ENCODE measurements at places on chromosomes 3 and 15.

DNA sequence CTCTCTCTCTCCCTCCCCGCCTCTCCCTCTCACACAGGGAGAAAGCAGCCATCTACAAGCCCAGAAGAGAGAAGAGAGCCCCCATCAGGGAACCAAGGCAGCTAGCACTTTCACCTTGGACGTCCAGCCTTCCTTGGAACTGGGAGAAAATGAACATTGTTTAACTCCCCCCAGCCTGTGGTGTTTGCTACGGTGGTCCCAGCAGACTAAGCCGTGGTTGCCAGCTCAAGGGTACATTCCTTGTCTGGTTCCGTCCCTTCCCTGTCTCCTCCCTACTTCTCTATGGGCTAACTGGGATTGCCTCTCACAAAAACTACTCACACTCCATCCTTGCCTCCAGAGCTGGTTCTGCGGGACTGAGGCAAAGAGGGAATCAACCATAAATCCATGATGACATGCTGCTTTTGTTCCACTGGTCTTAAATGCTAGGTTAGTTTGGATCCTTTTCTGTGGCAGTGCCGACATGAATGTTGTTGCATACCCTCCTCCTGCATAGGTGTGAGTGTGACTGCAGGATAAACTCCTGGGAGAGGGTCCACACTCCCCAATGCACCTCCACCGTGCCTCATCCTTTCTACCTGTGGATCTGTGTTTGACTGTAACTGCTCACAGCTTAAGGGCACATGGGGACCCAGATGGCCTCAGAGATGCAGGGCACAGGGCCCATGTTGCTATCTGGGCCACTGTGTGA, 12.0 kb downstream of the C3orf22 start:
- no peak for DNase-seq

DNA sequence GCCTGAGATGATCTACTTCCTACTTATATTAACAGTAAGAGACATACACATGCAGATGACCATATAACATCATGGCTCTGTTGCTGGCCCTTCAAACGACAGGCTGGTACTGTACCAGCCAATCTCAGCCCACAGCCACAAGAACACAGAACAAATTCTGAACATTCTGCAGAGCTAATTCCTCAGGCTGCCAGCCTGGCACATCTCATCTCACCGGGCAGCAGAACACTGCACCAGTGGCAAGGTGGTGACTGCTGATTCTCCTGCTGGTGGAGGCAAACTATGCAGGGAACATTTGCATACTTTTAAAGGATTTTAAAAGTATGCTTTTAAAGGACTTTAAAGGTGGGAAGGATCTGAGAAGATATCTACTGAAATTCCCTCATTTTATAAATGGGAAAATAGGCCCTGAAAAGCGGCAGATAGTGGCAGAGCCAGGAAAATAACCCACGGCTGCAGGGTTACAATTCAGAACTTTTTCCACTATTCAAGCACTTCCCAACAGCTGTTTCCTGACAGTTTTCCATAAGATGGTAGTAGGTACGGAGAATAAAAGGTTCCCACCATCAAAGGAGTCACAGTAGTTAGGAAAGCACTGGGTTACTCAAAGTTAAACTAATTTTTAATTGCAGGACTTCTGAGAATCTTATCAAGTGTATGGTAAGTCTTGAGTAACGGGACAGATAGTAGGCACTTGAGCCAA, 37.3 kb downstream of the SUMF1 start:
- DNase-seq: no peak

DNA sequence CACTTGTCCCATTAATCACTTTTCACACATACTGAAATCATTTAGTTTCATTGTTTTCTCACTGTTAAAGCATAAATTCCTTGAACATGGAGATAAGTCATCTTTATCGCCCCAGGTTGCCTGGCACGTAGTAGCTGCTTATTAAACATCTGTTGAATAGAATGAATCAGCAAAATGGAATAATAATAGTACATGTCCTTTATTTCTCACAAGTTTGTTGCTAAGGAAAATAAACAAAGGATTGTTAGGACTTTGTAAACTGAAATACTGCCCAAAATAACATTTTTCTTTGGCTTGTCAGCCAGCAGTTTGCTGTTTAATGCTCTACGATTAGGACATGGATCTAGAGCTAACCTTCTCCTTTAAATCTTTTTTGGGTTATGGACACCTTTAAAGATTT, 17.9 kb downstream of the SLC35A5 start:
- DNase-seq: no peak

DNA sequence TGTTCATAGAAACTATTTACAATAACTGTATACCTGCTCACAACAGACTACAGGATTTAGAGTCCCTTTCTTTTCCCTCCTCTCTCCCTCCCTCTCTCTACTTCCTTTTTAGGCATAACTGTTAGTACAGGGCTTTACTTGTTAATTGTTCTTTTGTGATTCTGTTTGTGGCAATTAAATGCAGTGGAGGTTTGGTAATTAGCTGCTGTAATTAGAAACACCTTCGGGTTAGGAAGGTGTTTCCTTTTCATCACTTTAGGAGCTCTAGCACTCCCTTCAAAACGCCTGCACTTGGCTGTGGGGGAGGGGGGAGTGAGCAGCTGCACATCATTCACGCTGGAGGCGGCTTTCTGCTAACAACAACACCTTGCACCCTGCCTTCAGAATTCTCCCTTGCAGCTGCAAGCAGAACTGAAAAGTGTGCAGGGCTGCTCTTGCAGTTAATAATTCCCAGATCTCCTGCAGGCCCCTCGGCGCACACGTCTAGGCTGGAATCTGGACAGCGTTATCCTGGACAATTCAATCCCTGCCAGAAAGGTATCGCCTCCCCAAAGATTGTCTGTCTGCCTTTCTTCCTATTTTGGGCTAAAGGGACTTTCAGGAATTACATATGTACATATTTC, 242.6 kb upstream of the RGMA start:
- peak; percentile 35 for DNase-seq

GRCh38 chr3:179840985-179841384, 188.1 kb downstream of the USP13 start:
- no peak for DNase-seq

DNA sequence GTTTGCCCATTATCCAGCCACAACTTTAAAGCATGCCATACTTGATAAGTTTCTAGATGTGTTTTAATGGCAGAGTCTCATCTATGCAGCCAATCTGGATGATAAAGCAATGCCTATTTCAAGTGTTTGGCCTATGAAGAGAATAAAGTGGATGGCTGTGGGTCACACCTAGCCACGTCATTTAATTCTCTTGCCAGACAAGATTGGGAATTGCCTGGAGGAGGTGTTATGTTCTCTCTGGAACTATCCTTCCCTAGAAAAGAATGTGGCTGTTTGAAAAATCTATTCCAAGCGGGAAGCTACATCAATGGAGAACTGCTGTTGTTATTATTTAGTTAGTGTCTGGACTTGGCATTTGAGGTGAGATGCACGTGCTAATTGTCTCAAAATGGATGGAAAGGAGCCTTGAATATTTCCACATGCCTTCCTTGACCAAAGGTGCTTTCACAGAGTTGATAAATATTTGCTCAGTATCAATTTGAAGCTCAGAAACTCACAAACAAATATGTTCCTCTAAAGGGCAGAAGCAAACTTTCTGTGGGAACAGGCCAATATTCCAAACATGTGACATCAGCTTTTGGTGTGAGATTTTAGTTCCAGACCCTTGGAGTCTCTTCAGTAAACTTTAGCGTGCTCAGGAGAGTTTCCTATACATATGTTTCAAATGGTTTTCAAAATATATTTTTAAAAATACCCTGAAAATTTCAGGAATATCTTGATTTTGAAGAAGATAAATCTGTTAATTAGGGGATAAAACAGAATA, 510.6 kb upstream of the SGO1 start:
- no peak for DNase-seq

DNA sequence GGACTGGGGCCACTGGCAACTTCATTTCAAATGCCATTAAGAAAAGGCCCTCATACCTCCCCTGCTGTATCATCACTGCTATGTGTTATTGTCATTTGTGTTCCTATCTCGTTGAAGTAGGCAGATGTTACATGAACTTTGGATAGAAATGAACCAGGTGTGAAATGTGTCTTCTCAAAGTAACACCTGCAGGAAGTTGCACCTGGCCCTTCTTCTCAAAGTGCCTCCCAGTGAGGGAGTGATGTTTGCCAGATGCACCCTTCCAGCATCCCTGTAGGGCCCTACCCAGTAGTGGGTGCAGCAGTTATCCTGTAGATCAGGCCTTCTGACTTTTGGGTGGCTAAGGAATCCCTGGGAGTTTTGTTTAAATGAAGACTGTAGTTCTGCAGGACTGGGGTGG, 197.7 kb upstream of the CTNNB1 start:
- DNase-seq: no peak

- no peak for DNase-seq
Measured at GRCh38 chr3:102026656-102027055, 177.3 kb downstream of the NFKBIZ start.

GRCh38 chr3:100833483-100833882, 124.2 kb downstream of the TFG start:
- DNase-seq: no peak

DNA sequence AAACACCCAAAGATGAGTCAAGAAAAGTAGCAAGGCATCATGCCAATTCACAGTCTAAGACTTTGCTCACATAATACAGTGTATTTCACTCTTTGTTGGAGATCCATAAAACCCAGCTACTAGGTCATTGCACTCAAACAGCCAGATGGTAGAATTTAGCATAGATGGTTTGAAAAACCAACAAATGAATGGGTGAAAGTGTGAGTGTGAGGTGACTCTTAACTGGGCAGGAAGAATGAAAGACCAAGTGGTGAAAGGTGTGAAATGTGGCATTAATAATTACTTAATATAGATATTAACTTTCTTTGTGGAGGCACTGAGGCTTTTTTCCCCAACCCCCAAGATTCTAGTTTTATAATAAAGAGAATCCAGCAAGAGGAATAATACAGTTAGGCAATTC, 159.5 kb downstream of the SQOR start:
- no peak for DNase-seq

DNA sequence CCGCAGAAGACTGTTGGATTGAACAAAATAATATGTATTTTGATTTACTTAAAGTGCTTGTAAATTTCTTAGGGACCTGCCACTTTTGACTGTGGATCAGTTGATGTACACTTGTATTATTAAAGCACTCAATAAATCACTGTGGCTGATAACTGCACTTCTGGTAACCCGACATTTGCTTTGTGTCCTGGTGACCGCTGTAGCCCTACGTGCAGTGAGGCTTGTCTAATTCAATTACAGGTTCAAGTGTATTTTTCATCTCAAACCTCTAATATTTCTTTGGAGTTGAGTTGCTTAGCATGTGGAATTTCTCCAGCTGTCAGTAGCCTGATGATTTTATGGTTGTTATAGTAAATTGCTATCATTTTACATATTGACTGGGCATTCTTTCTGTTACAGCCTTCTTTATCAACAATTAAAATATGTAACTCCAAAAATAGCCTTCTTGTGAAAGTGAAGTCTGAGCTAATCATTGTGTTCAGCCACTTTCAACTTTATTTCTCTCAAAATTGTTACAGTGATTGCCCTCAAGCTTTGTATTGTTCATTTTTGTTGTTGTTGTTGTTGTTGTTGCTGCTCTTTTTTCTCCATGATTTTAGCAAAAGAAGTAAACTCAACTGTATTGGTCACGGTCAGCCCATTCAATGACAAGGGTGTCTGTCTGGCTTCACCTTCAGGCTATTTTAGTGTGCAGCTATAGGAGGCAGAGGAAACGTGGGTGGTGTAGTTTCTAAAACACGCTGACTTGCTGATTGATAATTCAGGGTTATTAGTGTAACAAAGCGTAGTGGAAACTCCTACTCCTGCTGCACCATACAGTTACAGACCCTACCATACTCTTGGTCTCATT, 215.1 kb upstream of the UBE2E1 start:
- no peak for DNase-seq

- DNase-seq: no peak
Measured at GRCh38 chr15:59294574-59295260, 78.0 kb downstream of the MYO1E start.

- DNase-seq: no peak
Measured at GRCh38 chr15:36738817-36739216, 159.4 kb downstream of the CDIN1 start.

GRCh38 chr3:72553298-72553697, 294.9 kb downstream of the SHQ1 start:
- DNase-seq: no peak

- no peak for DNase-seq
Measured at GRCh38 chr15:59867086-59867855, 136.8 kb upstream of the FOXB1 start.

- DNase-seq: no peak
Measured at GRCh38 chr15:90597577-90597976, 67.9 kb downstream of the CRTC3 start.

DNA sequence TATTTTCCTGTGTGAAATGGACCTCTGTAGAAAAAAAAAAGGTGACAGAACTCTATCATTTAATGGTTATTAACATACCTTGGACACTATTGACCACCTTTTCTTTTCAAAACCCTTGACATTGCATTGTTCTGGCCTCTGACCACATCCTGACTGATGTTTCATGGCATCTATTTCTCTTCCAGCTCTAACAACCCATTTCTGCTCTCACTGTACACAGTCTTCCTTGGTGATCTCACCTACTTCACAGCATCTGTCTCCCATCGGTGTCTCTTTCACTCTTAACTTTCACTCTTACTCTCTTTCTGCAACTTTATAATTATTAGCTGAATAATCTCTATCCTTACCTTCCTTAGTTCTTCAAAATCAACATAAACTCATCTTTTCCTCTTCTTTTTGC, 217.4 kb upstream of the CD96 start:
- DNase-seq: no peak

- peak; percentile 60 for DNase-seq
Measured at GRCh38 chr3:138381413-138381901, 33.1 kb downstream of the MRAS start.

DNA sequence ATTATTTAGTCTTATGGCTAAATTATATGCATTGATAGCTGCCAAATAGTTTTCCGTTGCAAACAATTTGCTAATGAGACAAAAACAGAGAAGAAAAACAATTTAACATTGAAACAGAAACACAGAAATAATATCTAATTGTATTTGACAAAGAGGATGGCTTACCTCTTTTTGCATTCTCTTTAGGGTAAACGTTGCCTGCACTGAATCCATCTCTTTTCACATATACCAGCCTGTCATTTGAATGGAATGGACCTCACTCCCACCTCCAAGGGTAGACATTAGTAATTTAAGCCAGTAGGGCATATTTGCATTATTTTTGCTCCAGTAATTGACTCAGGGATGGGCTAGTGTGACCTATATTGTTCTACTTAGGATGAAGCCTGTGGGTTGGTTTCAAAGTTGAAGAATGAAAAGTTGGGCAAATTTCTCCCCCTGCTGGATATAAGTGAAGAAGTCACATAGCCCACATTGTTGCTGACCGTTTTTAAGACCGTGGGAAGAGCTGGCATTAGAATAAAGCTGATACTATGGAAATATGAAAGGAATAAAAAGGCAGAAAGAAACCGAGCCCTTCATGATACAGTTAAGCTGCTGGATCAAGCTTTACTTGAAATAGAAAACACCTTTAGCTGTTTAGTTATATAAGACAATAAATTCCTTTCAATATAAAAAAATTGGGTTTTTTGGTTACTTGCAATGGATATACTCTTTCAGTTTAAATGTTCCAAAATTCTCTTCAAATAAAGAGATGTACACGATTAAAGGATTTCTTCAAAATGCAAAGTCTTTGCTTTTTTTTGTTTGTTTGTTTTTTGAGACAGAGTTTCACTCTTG, 26.9 kb downstream of the PIERCE2 start:
- no peak for DNase-seq
